ENCODE measurements at places on chromosomes 12 and 14. TPM values are rescaled to one million over a fixed set of nuclear protein-coding genes. Genes with fewer than 3 reads are reported as not detected.

DNA sequence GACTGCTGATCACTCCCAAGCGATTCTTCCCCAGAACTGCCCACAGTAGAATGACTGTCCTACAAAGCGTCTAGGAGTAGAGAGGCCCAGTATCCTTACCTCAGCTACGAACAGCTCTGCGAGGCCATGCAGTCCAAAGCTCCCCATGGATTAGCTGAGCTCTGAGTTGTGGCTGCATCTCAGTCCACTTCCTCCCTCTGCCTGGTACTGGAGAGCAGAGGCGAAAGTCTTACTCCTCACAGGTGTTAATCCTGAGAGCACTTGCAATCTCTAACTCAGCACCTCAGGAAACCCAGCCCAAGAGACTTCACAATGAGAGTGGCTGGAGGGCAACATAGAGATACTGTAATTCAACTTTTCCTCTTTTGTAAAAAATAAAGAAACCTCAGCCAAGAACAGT is 493.1 kb downstream of the BCAT1 start:
- H3K4me3 ChIP-seq = no peak overlapping the region
- peaks cover 2% of the 10 kb centered on the region for H3K4me1 ChIP-seq
- no peaks in the 10 kb centered on the region for H3K27me3 ChIP-seq
- no peaks in the 10 kb centered on the region for H3K36me3 ChIP-seq
- no peak overlapping the region for H3K27ac ChIP-seq

DNA sequence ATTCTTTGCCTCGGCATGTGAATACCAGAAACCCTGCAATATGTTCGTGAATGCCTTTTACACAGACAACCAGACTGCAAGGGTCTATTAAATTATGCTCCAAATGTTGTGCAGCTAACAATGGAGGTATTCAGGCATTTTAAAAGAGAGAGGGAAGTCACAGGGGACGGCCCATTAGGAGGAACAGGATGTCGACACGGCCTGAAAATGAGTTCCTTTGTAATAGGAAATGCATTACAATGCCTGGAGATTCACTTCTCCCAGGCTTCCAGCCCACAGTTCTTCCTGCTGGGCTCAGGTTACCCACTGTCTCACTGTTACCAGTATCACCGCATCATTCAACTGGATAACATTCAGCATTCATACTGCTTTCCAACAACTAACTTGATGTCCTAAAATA is 2.5 kb downstream of the DUSP6 start:
- DNase-seq = no peak
- no peaks in the 10 kb centered on the region for H3K36me3 ChIP-seq
- no peak overlapping the region for H3K4me3 ChIP-seq
- peaks cover 3% of the 10 kb centered on the region for H3K4me1 ChIP-seq
- no peak overlapping the region for H3K27ac ChIP-seq

DNA sequence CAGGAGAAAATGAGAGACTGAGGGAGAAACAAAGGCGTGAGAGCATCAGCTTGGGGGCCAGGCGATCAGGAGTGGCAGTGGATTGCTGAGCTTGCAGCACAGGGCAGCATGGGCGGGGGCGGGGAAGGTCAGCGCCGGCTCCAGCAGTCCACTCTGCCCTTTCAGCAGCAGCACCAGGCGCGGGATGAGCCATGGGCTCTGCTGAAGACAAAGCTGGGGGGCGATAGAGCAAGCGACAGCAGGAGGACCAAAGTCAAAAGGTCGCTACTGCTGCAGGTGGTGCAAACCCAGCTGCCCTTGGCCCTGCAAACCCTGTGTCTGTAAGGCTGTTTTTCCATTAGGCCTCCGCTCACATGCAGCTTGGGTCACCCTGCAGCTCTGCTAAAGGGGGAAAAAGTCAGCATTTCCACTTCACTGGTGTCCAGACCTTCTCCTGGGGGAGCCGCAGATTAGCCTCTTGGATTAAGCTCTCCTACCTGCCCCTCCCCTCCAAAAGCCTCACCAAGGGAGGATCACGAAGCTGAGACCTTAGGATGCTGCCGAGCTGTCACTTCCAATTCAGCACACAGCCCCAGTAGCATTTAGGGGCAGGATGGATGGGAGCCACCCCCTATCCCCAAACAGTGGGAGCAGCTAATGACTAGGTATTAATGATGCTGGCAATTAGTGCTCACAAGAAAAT is 204.8 kb downstream of the DPF3 start:
- peaks cover 1% of the 10 kb centered on the region for H3K4me1 ChIP-seq
- H3K27ac ChIP-seq = no peak overlapping the region
- no peak overlapping the region for H3K4me3 ChIP-seq
- H3K27me3 ChIP-seq = no peaks in the 10 kb centered on the region

DNA sequence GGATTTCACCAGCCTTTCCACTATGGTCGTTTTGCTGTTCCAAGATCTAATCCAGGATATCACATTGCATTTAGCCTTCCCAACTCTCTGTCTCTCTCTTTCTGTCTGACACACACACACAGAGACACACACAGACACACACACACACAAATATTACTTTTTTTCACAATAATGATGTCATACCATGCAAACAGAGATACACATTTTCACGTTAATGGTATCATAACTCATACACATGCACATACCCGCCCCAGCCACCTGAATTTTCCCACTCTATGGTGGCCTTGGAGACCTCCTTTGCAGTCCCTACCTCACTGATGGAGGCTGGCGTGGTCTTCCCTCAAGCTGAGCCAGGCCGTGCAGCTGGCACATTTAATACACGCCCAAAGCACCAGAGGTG is 7.2 kb upstream of the MYL2 start:
- no peaks in the 10 kb centered on the region for H3K36me3 ChIP-seq
- H3K4me1 ChIP-seq = no peaks in the 10 kb centered on the region
- no peaks in the 10 kb centered on the region for H3K27me3 ChIP-seq
- no peak for DNase-seq
- H3K4me3 ChIP-seq = no peak overlapping the region
- H3K27ac ChIP-seq = no peak overlapping the region

- no peak for DNase-seq
- H3K27ac ChIP-seq = no peak overlapping the region
- no peaks in the 10 kb centered on the region for H3K27me3 ChIP-seq
- H3K4me1 ChIP-seq = no peaks in the 10 kb centered on the region
- no peak overlapping the region for H3K4me3 ChIP-seq
- no peaks in the 10 kb centered on the region for H3K36me3 ChIP-seq
Measured at GRCh38 chr12:92757597-92758121, 54.9 kb downstream of the PLEKHG7 start.

GRCh38 chr12:123237646-123238329 is 4.6 kb downstream of the MTRFR start:
- no peaks in the 10 kb centered on the region for H3K27me3 ChIP-seq
- H3K4me3 ChIP-seq = no peak overlapping the region
- no peak overlapping the region for H3K27ac ChIP-seq
- H3K36me3 ChIP-seq = no peaks in the 10 kb centered on the region
- DNase-seq = peak; percentile 77

Gene TAS2R13
- 1.8 TPM for total RNA-seq

- no peaks in the 10 kb centered on the region for H3K4me1 ChIP-seq
- peak; percentile 56 for DNase-seq
- no peaks in the 10 kb centered on the region for H3K27me3 ChIP-seq
- no peak overlapping the region for H3K27ac ChIP-seq
- no peaks in the 10 kb centered on the region for H3K36me3 ChIP-seq
- H3K4me3 ChIP-seq = no peak overlapping the region
Measured at GRCh38 chr12:102811110-102811737, 105.8 kb downstream of the PAH start.

DNA sequence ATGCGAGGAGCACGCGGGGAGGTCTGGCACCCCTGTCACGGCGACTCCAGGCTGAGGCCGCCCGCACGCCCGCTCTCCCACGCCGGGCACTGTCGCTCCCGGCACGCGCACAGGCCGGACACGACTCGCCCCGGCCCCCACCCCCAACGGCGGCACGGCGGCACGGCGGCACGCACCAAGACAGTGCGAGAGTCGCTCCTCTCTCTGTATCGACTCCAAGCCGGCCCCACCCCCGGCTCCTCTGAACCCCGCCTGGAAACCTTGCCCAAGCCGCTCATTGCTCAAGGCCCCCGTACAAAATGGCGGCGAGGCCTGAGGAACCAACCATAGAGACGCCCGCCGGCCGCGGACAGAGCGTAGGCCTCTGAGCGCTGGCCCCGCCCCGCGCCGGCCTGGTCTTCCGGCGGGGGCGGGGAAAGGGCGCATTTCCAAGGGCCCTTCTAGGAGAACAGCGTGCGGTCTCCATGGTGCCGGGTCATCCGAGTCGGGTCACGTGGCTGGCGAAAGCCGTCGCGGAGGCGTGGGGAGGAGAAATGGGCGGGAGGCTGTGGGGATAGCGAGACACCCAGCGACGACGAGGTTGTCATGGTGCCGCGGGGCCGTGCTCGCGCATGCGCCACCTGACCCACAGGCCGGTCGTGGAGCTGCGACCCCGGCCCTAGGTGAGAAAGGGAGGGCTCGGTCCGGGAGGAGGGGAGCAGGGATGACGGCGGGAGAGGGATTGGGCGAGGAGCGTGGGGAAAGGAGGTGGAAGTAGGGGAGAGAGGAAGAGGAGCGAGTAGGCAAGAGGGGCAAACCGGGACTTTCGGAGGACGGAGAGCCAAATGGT is at the start of gene CIPC:
CIPC (plus strand) TSS at position 559 of the 829 bp plus-strand sequence. CDS start 7,451 bp downstream, outside the sequence.
- DNase-seq = peak; percentile 100
- peak within 1 kb of the TSS; percentile 91 for H3K27ac ChIP-seq
- peak within 1 kb of the TSS; percentile 94 for H3K4me3 ChIP-seq
- peaks cover 7% of the 10 kb centered on the region for H3K4me1 ChIP-seq
- no peaks in the 10 kb centered on the region for H3K36me3 ChIP-seq

- H3K27me3 ChIP-seq = no peaks in the 10 kb centered on the region
- H3K27ac ChIP-seq = no peak overlapping the region
- no peak for DNase-seq
- no peaks in the 10 kb centered on the region for H3K4me1 ChIP-seq
- no peaks in the 10 kb centered on the region for H3K36me3 ChIP-seq
Measured at GRCh38 chr14:65476273-65476941, 63.9 kb downstream of the FUT8 start.

Gene MAGOHB
- 22.7 TPM for total RNA-seq

- no peaks in the 10 kb centered on the region for H3K36me3 ChIP-seq
- no peak overlapping the region for H3K4me3 ChIP-seq
- no peaks in the 10 kb centered on the region for H3K27me3 ChIP-seq
- peaks cover 2% of the 10 kb centered on the region for H3K4me1 ChIP-seq
- no peak for DNase-seq
Measured at GRCh38 chr12:69553628-69554248, 31.5 kb upstream of the CCT2 start.

GRCh38 chr12:102508052-102508451 is 27.7 kb upstream of the IGF1 start:
- H3K4me1 ChIP-seq = no peaks in the 10 kb centered on the region
- DNase-seq = no peak
- H3K27me3 ChIP-seq = no peaks in the 10 kb centered on the region
- no peak overlapping the region for H3K4me3 ChIP-seq
- no peak overlapping the region for H3K27ac ChIP-seq

DNA sequence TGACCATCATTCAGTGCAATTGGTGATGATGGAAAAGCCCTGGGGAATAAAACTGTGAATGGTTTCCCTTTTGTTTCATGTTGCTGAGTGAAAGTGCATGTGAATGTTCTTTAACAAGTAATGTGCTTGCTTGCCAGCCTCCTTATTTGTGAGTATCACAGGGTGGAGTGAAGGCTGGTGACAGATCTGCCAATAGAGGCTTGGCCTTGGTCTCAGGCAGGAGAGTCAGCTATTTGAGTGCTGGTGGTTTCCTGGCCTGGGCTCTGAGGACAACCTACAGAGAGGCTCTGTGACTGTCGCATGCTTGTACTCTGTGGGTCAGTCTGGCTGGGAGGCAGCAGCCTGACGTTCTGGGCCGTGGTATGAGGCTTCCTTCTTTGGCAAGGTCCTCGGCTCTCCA is 20.7 kb downstream of the KRT85 start:
- H3K27ac ChIP-seq = no peak overlapping the region
- H3K4me3 ChIP-seq = no peak overlapping the region
- H3K4me1 ChIP-seq = no peaks in the 10 kb centered on the region
- H3K36me3 ChIP-seq = no peaks in the 10 kb centered on the region
